ENCODE measurements at places on chromosomes 2 and 18.

DNA sequence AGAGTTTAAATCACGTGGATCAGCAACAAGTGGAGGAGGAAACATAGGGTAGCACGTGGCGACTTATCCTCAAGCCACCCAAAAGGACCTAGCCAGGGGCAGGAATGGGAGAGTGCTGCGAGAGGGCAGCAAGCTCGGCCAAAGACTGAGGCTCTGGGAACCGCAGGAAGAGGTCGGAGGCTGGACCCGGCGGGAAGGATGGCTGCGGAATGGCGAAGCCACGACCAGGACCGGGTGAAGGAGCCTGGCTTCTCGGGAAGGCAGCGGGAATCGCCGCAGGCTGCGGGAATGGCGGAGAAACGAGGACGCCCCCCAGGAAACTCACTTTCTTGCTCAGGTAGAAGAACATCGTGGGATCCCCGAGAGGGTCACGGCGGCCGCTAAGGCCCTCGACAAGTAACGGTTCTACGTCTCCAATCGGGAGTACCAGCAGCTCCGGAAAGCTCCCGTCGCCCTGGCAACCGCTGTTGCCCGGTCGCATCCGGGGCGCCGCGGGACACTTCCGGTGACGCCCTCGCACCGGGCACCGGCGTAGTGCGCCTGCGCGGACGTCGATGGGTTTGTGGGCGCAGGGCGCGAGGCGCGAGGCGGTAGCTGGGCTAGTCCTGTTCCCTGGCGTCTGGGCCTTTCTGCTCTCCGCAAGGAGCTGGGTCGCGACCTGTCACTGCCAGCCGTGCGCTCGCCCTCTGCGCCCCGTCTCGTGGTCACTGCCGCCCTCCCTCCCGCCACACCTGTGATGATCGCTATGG lies at the start of gene WDR35:
Gene WDR35 (minus strand): TSS at position 439 of the 749 bp plus-strand sequence. CDS start 90 bp downstream, at position 349.
- no peak for DNase-seq

DNA sequence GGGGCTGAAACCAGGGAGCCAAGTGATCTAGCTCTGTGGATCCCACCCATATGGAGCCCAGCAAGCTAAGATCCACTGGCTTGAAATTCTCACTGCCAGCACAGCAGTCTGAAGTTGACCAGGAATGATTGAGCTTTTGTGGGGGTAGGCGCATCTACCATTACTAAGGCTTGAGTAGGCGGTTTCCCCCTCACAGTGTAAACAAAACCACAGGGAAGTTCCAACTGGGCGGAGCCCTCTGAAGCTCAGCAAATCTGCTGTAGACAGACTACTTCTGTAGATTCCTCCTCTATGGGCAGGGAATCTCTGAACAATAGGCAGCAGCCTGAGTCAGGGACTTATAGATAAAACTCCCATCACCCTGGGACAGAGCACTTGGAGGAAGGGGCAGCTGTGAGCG lies 96.7 kb downstream of the CCDC148 start:
- DNase-seq, result no peak

DNA sequence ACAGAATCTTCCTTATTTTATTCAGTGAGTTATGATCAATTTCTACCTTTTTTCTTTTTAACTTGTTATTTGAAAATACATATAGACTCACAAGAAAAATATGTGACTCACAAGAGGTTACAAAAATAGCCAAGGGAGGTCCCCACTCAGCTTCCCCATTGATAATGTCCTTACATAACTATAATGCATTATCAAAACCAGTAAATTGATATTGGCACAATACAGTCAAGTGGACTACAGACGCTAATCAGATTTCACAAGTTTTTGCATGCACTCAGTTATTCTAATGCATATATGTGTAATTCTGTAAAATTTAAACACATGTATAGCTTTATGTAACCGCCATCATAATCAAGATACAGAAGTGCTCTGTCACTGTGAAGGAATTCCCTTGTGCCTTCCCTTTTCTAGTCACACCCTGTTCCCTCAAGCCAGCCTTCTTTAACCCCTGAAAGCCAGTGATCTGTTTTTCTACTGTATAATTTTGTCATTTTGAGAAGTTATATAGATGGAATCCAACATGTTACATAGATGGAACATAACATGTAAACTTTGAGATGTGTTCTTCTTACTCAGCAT lies 118.4 kb downstream of the ALMS1 start:
- DNase-seq, result no peak

DNA sequence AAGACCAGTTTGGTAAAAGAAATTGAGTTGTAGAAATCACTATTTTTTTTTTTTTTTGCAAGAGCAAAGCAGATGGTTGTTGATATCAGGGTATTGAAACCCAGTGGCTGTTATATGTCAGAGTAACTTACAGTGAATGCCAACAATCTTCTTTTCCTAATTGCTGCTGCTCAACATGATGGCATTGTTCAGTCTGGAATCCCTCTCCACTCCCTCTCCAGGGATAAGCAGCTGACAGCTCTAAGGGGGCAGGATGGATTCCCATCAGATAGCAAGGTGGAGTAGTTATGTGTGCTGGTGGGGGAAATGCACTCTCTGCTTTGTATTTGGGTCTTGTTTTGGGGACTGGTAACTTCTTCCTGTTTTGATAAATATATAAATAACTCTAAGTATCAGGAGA lies 200.0 kb downstream of the PIK3C3 start:
- no peak for DNase-seq

GRCh38 chr18:46336278-46337111 lies 232.3 kb downstream of the HAUS1 start:
- no peak for DNase-seq

GRCh38 chr2:25373269-25373981 lies 31.7 kb upstream of the DNMT3A start:
- no peak for DNase-seq

DNA sequence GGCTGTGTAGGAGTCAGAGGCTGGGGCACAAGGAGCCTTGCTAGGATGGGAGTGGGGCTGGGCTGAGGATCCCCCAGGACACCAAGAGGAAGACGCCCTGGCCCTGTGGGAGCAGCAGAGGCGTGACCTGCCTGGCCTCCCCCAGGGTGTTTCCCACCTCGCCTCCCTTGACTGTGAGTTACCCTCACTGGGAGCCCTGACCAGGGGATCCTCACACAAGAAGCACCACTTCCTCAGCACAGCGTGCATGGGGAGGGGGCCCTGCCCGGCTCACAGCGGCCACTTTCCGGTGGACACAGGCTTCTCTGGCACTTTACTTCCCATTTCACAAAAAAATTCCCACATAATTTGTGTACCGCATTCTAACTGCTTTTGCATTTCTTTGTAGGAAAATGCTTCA lies 187.7 kb downstream of the EIPR1 start:
- no peak for DNase-seq

GRCh38 chr2:96505231-96505889 lies at the start of gene NEURL3:
Gene NEURL3 (minus strand): TSS chr2:96505357. CDS start chr2:96505286, 71 bp downstream.
- DNase-seq, result no peak

DNA sequence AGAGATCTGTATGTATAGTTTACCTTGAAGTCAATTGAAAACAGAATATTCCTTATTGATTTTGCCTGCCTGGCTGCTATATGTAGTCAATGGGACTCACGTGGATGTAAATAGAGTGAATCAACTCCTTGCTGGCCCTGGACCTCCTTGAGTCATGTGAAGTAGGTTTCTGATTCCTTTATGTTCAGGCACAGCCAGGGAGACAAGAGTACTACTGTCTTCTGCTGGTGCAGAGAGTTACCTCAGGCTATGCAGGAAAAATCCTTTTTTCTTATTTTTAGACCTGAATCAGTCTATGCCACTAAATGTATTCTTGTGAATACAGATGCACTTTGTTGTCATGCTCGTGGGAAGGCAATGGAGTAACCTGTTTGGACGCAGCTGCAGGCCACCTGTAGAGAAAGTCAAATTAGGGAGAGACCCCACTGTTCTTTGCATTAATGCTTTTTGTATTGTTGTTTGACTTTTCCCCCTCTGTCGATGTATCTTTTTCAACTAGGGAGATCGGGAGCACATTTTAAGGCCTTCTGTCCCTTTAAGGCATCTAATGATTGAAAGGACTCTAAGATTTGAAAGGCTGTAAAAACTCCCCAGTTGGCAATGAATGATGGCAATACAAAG lies 473.9 kb downstream of the ARHGAP15 start:
- DNase-seq, result no peak

GRCh38 chr2:85585781-85586105 lies 1.5 kb downstream of the VAMP5 start:
- no peak for DNase-seq

GRCh38 chr2:146523196-146523595 lies 1321.6 kb upstream of the ACVR2A start:
- DNase-seq, result no peak

- DNase-seq, result no peak
Observed at GRCh38 chr2:53786352-53786704, 425 bp downstream of the ASB3 start.

- no peak for DNase-seq
Observed at GRCh38 chr2:54259413-54260240, 3.6 kb upstream of the TSPYL6 start.

DNA sequence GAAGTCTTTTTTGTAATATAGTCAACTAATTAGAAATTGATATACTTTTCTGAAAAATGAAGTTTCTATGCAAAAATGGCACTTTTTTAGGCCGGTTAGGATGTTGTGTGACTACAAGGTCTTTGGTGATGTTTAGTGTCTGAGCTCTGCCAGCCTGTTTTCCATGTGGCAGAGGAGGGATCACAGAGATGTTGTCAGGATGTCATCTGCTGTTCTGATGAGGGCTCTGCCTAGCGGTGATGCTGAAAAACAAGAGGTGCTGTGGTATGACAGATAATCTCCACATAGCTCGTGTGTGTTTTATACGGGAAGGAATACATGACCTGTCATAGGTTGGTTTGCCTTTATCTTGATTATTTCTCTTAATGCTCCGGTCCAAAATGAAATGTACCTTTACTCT lies 12.0 kb upstream of the IAH1 start:
- no peak for DNase-seq

- no peak for DNase-seq
Observed at GRCh38 chr18:46481048-46481846, 175.8 kb downstream of the LOXHD1 start.

DNA sequence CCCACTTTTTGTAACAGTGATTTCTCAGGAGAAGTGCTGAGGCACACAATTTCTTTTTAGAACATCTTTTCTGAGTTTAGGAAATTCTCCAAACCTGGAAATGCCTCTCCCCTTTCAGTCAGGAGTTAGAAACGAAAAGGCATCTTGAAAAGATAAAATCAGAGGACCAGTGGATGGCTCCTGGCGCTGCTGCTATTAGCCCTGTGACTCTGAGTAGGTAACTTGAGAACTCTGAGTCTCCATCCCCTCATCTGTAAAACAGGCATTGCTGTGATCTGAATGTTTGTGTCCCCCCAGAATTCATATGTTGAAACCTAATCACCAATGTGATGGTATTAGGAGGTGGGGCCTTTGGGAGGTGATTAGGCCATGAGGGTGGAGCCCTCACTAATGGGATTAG lies 50.2 kb downstream of the EHD3 start:
- DNase-seq, result no peak

- DNase-seq, result no peak
Observed at GRCh38 chr2:240798327-240798905, 21.6 kb downstream of the KIF1A start.

GRCh38 chr2:228072669-228073068 lies 108.8 kb downstream of the SPHKAP start:
- no peak for DNase-seq

DNA sequence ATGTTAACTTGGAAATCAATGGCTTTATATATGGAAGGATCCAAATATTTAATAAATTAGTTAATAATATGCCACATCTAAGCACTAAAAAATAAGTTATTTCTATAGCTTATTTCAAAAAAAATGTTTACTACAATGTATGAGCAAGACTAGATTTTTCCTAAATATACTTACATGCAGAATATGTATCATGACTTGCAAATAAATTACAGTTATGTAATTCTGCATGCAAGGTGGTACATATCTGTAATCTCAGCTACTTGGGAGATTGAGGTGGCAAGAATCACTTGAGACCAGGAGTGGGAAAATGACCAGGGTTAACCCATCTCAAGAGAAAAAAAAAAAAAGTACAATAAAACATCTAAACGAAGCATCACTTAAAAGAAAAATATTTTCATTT lies 11.6 kb downstream of the PUM2 start:
- DNase-seq, result no peak

GRCh38 chr2:193783681-193784080 lies 1588.9 kb upstream of the TMEFF2 start:
- DNase-seq, result no peak

DNA sequence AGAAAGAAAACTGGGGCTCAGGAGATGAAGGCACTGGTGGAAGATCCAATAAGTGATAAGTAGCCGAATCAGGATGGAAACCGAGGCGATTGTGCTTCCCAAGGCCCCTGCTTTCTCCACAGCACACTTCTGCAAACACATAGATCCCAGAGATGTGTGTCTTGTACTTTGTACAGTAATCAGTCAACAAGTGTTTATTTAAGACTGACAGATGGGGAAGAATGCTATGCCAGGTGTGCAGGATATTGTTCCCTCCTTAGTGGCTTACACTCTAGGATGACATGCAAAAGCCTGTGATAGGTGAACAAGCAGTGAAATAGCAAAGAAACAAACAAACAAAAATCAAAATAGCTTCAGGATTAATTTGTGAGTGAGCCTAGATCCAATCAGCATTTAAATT lies 116.6 kb downstream of the ACTR3 start:
- no peak for DNase-seq

All from cortex of kidney (tissue), 1 donor.